ENCODE measurements at places on chromosomes 2 and 18. TPM values are rescaled to one million over a fixed set of nuclear protein-coding genes. Genes with fewer than 3 reads are reported as not detected.

ALKAL2 gene
- total RNA-seq: not detected

PAX3 gene
- total RNA-seq: 0.69 TPM

POMC gene
- total RNA-seq: 5.2 TPM

PROM2 gene
- total RNA-seq: 0.25 TPM

DCDC2C gene
- total RNA-seq: not detected

CTLA4 gene
- total RNA-seq: 0.78 TPM

Measured in cardiac ventricle fibroblast (primary cell).